ENCODE measurements at places on chromosomes 4 and X.
A peak's percentile ranks its signal among the peaks of the same experiment; 100 is the strongest.

GRCh38 chr4:74044677-74045076, 6.2 kb upstream of the CXCL3 start:
- DNase-seq: no peak

DNA sequence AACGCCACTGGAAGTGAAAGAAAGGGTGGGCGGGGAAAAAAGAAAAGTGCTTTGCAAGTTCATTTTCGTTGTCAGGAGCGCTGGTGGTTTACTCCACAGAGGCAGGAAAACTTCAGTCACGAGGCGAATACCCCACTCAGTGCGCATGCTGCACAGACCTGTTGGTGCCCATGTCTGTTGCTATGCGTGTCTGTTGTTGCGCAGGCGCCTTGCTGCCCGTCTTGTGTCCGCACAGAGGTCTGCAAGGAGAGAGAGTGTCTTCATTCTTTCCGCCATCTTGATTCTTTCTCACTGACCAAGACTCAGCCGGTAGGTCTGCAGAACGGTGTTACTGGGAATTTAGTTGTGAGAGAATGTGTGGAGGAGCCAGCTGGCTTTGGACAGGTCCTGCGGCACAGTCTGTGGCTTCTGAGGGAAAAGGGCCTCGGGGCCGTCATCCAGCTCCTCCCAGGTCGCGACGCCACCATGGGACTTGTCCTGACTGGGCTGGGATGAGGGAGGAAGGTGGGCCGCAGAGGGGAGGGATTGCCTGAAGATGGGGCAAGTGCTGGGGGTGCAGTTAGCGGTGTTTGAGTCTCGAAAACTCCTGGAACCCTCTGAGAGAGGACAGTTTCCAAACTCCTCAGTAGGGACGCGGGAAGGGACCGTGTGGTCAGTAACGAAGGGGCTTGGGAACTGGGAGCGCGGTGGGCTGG, at the start of gene PAGE2:
Gene PAGE2 (plus strand): TSS at position 224 of the 695 bp plus-strand sequence. CDS start 1,003 bp downstream, outside the sequence.
- DNase-seq: no peak

- no peak for DNase-seq
Measured at GRCh38 chr4:43337707-43338106, 445.2 kb downstream of the GRXCR1 start.

GRCh38 chrX:9781941-9782340, 4.3 kb upstream of the SHROOM2 start:
- DNase-seq: no peak

GRCh38 chr4:94278781-94279180, 63.9 kb downstream of the HPGDS start:
- DNase-seq: no peak

- DNase-seq: peak; percentile 62
Measured at GRCh38 chr4:16225863-16226815, at the start of gene TAPT1. Gene TAPT1 (minus strand): TSS chr4:16226471. CDS start chr4:16226457, 14 bp downstream.
